ENCODE measurements at places on chromosomes 1 and 21.

GRCh38 chr1:244187310-244187709 lies 136.2 kb downstream of the ZBTB18 start:
- DNase-seq, result no peak

GRCh38 chr21:28971171-28971570 lies 21.5 kb downstream of the LTN1 start:
- no peak for DNase-seq

DNA sequence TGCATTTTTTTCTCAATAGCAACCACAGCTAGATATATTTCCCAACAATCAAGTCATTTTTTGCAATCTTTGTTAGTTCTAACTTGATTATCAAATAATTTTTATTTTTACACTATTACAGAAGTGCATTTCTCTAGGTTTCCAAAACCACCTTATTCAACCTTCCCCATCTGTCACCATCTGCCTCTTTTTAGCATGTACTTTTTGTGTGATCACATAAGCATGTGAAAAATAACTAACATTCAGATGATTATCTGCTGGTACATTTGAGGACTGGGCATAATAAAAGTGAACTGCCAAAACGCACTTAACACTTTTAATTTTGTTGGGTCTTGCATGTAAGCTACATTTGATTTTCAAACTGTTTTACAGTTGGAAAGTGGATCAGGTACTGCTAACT lies 291.5 kb downstream of the AKT3 start:
- no peak for DNase-seq

GRCh38 chr1:2829846-2830615 lies 28.5 kb upstream of the TTC34 start:
- DNase-seq, result no peak

DNA sequence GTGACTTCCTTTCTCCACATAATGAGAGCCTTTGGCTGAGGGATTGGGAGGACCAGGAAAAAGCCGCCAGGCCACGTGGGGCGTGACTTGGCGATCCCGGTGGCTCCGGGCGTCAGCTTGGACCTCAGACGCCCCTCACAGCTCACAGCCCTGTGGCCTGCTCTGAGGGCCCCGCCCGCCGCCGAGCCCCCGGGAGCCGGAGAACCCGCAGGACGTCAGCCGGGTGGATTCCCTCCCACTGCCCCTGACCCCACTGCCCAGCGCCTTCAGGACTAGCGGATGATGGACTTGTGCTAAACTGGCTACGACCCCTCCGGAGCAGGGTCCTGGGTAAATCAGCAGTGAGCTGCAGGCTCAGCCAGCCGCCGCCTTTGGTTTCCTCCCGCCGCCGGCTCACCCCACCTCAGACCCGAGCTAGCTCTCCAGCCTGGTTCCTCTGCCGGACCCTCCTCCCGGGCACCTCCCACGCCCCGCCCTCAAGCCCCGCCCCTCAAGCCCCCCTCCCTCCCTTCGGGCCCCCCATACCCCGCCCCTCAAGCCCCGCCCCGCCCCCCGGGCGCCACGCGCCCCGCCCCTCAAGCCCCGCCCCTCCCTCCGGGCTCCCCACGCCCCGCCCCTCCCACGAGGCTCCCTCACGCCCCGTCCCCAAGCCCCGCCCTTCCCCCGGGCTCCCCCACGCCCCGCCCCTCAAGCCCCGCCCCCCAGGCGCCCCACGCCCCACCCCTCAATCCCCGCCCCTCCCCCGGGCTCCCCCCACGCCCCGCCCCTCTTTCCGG lies 10.0 kb upstream of the FAAP20 start:
- DNase-seq, result peak; percentile 83

- DNase-seq, result peak; percentile 93
These were observed 5.4 kb upstream of the NEK2 start for GRCh38 chr1:211680752-211681327.

DNA sequence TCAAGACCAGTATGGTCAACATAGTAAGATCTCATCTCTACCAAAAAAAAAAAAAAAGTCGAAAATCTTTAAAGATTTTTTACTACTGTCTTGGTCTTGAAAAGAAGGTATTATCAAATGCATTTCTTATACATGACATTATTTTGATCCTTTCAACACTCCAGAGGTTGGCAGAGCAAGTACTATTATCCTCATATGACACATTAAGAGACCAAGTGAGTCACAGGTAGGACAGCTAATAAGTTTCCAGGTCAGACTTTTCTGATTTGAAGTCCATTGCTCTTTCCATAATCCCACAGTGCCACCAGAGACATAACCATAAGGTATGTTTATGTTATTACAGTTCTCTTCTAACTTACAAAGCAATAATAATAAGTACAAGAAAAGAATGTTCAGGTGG lies 15.2 kb downstream of the DBT start:
- DNase-seq, result no peak

DNA sequence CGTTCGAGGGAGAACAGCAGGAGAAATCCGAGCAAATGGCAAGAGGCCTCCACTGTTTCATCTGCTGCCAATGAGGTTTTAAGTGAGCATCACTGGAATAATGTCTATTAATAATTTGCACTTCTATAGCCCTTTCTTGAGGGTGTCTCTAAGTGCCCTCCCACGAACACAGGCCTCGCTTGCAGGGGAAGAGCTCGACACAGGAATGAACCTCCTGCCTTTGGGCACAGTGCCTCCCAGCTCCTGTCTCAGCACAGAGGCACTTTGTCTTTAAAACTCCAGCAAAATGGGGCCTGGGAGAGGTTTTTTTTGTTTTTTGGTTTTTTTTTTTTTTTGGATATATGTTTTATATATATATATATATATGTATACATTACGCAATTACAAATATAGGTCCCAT lies 56.6 kb downstream of the OLIG1 start:
- no peak for DNase-seq

GRCh38 chr1:15339570-15339969 lies 70.1 kb upstream of the EFHD2 start:
- DNase-seq, result no peak

GRCh38 chr1:156623946-156624813 lies 5.0 kb downstream of the HAPLN2 start:
- peak; percentile 43 for DNase-seq

Measured in OCI-M1 (cell line).